ENCODE measurements at places on chromosomes 16 and 17. TPM values are rescaled to one million over a fixed set of nuclear protein-coding genes. Genes with fewer than 3 reads are reported as not detected.

- no peaks in the 10 kb centered on the region for H3K27me3 ChIP-seq
- H3K4me3 ChIP-seq = no peak overlapping the region
- peak; percentile 35 for DNase-seq
- peaks cover 30% of the 10 kb centered on the region for H3K36me3 ChIP-seq
- H3K27ac ChIP-seq = no peak overlapping the region
- no peaks in the 10 kb centered on the region for H3K4me1 ChIP-seq
Measured at GRCh38 chr16:303760-304505, 21.0 kb downstream of the PDIA2 start.

DNA sequence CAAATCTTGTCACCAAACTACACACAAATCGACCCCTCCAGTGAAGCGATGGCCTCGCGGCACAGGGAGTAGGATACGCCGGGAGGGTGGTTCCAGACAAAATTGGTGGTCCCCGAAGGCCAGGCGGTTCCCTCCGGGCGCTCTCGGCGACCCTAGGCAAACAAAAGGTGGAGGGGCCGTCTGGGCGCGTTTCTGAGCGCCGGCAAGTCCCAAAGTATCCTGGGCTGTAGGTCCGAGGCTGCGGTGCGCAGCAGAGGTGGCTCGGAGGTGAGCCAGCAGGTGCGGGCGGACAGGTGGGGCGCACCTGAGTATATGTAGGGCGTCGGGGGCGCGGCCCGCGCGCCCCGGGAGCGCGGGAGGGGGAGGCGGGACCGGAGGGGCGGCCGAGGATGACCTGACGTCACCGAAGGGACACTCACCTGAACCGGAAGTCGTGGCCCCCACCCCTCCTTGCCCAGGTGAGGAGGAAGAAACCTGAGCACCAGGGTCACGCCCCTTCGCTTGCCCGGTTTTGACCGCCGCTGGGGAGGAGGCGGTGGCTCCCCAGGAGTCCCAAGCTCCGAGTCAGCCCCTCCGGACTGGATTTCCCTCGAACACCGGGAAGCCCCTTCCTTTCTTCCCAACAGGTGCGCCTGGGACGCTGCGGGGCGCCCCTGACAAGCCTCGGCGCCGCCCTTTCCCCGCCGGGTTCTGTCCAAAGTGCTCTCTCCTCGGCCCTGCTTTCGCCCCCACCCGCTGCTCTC, at the start of gene CLDN7:
CLDN7 (minus strand) TSS at position 287 of the 743 bp plus-strand sequence. CDS start 435 bp downstream, outside the sequence.
- DNase-seq = peak; percentile 50
- H3K27me3 ChIP-seq = peaks cover 17% of the 10 kb centered on the region
- peaks cover 32% of the 10 kb centered on the region for H3K4me1 ChIP-seq
- peaks cover 3% of the 10 kb centered on the region for H3K36me3 ChIP-seq

KRTAP2-3 gene
- not detected for polyA plus RNA-seq

GRCh38 chr17:76612977-76613851, 27.6 kb upstream of the ST6GALNAC2 start:
- DNase-seq = no peak
- H3K4me1 ChIP-seq = peaks cover 4% of the 10 kb centered on the region
- no peak overlapping the region for H3K27ac ChIP-seq
- H3K36me3 ChIP-seq = no peaks in the 10 kb centered on the region
- H3K27me3 ChIP-seq = no peaks in the 10 kb centered on the region
- no peak overlapping the region for H3K4me3 ChIP-seq

DNA sequence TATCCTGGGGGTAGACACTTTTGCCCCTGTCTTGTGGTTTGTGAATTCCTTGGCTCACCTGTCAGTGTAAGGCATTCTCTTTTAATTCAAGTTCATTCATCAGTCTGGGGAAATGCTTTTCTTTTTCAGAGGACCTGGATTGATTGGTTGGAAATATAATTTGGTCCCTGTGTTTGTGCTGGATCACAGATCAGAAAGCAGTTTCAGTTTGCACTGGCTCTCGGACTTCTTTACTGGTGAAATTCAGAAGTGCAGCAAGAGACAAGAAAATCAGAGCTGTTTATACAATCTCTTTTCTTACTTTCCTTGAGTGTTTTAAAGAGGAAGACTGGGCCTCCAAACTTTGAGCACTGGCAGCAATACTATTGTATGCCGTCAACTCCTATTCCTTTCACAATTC, 161.8 kb upstream of the KCNJ16 start:
- no peaks in the 10 kb centered on the region for H3K36me3 ChIP-seq
- no peak overlapping the region for H3K4me3 ChIP-seq
- no peak for DNase-seq
- no peaks in the 10 kb centered on the region for H3K27me3 ChIP-seq
- no peaks in the 10 kb centered on the region for H3K4me1 ChIP-seq

COX6A2 gene
- polyA plus RNA-seq = not detected

DNA sequence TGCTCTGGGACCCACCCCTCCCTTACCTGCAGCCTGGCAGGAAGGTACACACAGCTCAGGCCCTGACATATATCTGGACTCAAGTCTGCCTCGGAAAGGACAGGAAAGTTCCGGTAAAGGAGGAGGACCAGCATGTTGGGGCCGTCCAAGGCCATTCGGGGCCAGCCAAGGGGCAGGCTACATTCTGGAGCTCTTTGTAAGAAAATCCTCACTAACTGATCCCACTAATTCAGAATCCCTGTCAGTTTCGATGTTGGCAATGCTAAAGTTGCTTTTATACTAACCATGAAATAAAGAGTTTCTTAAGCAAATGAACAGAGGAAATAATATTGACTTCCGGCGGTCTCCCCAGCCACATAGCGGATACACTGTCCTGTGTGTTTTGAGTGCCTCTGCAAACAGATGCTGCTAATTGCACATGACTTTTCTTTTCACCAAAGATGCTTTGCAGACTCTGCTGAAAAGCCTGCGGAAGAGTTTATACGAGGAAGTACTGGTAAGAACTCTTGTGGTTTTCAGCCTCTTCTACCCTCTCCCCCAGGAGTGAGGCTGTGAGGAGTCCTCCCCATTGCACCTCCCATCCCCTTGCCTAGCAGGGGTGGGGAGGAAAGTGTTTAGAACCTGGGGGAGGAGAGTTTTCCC, 54.8 kb downstream of the PLXDC1 start:
- peaks cover 44% of the 10 kb centered on the region for H3K4me1 ChIP-seq
- no peaks in the 10 kb centered on the region for H3K27me3 ChIP-seq
- H3K36me3 ChIP-seq = no peaks in the 10 kb centered on the region
- peak; percentile 35 for DNase-seq
- H3K4me3 ChIP-seq = peak overlapping the region; percentile 0

DNA sequence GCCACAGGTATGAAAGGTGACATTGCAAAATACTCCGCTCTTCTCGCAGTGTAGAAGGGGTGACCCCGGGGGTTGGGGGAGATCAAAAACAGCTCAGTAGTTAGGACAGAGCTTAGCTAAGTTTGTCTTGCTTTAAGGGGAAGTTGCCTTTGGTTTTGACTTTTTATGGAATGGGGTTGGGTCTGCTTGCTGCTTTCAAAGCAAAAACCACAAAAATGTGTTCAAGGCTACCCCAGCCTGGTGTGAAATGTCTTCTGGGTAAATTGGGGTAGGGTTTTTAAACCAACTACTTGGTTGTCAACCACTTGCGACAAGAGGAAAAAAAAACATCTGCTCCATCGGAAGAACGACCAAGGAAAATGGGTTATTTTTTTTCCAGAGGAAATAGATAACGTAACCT, 6.2 kb downstream of the FUS start:
- no peak overlapping the region for H3K27ac ChIP-seq
- no peak overlapping the region for H3K4me3 ChIP-seq
- no peaks in the 10 kb centered on the region for H3K27me3 ChIP-seq
- peaks cover 13% of the 10 kb centered on the region for H3K36me3 ChIP-seq
- peaks cover 18% of the 10 kb centered on the region for H3K4me1 ChIP-seq

B3GNT9 gene
- 2.4 TPM for polyA plus RNA-seq

TEKT3 gene
- 0.48 TPM for polyA plus RNA-seq

DNA sequence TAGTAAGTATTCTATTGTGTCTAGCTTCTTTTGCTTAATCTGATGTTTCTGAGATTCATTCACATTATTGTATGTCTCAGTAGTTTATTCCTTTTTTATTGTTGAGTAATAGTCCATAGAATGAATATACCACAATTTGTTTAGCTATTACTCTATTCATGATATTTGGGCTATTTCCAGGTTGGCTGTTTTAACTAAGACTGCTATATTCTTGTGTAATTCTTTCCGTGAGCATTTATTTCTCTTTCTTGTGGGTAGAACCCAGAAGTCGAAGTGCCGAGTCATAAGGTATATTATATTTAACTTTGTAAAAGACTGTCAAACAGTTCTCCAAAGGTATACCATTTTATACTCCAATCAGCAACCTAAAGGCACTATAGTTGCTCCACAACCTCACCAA, 160.8 kb downstream of the ANKFN1 start:
- no peaks in the 10 kb centered on the region for H3K4me1 ChIP-seq
- H3K27ac ChIP-seq = no peak overlapping the region
- no peaks in the 10 kb centered on the region for H3K36me3 ChIP-seq
- DNase-seq = no peak
- H3K27me3 ChIP-seq = no peaks in the 10 kb centered on the region

DNA sequence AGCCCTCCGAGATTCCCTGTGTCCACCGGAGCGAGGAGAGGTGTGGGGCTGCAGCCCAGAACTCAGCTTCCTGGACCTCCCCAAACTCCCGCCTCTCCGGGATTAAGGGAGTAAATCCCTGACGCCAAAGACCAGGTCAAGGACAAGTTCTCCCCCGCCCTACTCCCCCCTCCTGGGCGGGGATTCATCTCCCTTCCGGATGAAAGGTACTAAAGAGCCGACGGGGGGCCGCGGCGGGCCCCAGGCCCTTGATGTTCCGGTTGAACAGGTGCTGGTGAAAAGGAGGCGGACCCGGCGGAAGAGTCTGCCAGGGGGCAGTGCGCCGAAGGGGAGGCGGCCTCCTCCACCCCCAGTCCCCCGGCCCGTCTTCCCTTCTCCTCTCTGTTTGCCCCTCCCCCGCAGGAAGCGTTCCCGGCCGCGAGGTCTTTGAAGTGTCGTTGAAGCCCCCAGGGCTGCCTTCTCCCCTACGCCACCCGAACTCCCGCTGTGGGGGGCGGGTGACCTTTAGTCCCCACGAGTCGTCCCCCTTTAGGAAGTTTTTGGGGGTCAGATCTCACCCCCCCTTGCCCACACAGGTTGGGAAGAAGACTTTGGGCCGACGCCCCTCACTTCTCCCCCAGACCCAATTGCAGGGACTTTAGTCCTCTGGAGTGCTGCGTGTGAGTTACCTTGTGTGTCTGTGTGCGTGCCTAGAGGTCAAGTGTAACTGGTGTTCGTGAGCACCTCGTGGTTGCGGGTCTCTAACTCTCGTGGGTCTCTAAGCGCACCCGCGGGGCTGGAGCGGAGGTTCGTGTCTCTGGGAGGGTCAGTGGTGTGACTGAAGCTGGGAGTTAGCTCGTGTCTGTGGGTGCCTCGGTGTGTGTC, 1.1 kb upstream of the MLLT6 start:
- peak overlapping the region; percentile 91 for H3K27ac ChIP-seq
- peaks cover 20% of the 10 kb centered on the region for H3K4me1 ChIP-seq
- H3K4me3 ChIP-seq = peak overlapping the region; percentile 93
- peaks cover 15% of the 10 kb centered on the region for H3K36me3 ChIP-seq

- DNase-seq = no peak
- H3K4me1 ChIP-seq = peaks cover 20% of the 10 kb centered on the region
- no peak overlapping the region for H3K27ac ChIP-seq
- no peak overlapping the region for H3K4me3 ChIP-seq
Measured at GRCh38 chr17:8910969-8911604, 43.6 kb upstream of the PIK3R6 start.

DNA sequence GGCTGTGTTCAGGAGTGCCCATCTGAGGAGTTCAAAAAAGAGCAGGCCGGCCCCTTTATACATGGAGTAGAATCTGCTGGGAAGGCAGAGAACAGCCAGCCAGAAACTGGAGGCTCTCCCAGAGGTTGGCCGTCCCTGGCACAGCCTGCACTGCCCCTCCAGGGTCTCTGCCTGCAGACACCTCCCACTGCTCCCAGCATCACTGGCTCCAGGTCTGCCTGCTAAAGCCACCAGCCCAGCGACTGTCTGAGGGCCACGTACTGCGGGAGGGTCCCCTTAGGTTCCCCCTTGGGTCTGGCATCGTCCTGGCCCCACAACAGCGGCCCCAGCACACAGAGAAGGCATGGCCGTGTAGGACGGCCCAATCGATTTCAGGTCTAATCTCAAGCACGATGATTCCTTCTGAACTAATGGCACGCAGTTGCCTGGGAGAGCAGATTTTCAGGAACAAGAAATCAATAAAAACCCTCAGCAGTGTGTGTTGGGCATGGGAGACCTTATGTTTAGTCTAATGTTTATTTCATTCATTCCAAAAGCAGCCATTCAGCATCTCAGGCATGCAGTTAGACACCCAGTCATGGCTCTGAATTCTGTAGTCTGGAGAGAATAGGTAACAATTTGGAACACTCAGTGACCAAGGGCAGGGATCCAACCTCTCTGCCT, 95.6 kb downstream of the PGS1 start:
- peaks cover 4% of the 10 kb centered on the region for H3K27me3 ChIP-seq
- no peak overlapping the region for H3K4me3 ChIP-seq
- H3K36me3 ChIP-seq = no peaks in the 10 kb centered on the region
- peaks cover 6% of the 10 kb centered on the region for H3K4me1 ChIP-seq
- no peak for DNase-seq

DNA sequence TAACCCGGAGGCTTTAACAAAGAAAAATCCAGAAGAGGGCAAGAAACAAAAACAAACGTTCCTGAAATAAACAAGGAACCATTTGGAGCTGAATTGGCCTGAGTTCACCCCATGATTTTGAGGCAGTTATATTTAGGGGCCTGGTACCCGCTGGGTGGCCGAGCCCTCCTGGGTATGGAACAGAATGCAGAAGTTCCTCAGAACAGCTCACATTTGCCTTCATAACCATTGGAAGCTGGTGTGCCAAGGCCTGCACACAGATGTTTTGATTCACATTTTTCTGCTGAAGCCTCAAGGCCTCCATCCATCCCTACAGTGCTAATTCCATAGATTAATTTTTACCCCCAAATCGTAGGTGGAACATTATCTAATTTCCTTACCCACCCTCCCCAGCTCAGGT, 3.3 kb upstream of the ZFHX3 start:
- no peak for DNase-seq
- peaks cover 6% of the 10 kb centered on the region for H3K27me3 ChIP-seq
- H3K36me3 ChIP-seq = no peaks in the 10 kb centered on the region
- no peak overlapping the region for H3K4me3 ChIP-seq
- no peak overlapping the region for H3K27ac ChIP-seq
- H3K4me1 ChIP-seq = peaks cover 9% of the 10 kb centered on the region

RPL27 gene
- polyA plus RNA-seq = 3,493 TPM

GRCh38 chr17:55321427-55322060, 56.8 kb downstream of the HLF start:
- peaks cover 4% of the 10 kb centered on the region for H3K27me3 ChIP-seq
- no peaks in the 10 kb centered on the region for H3K4me1 ChIP-seq
- no peak overlapping the region for H3K27ac ChIP-seq
- H3K4me3 ChIP-seq = no peak overlapping the region

- peaks cover 6% of the 10 kb centered on the region for H3K4me1 ChIP-seq
- H3K36me3 ChIP-seq = no peaks in the 10 kb centered on the region
- peak overlapping the region; percentile 72 for H3K4me3 ChIP-seq
- H3K27ac ChIP-seq = no peak overlapping the region
- peak; percentile 61 for DNase-seq
- peaks cover 4% of the 10 kb centered on the region for H3K27me3 ChIP-seq
Measured at GRCh38 chr17:19867079-19867328, 732 bp downstream of the ULK2 start.

Data from B cell (primary cell).